AG09309 (cell line): ENCODE measurements at places on chromosomes 5 and 9.

DNA sequence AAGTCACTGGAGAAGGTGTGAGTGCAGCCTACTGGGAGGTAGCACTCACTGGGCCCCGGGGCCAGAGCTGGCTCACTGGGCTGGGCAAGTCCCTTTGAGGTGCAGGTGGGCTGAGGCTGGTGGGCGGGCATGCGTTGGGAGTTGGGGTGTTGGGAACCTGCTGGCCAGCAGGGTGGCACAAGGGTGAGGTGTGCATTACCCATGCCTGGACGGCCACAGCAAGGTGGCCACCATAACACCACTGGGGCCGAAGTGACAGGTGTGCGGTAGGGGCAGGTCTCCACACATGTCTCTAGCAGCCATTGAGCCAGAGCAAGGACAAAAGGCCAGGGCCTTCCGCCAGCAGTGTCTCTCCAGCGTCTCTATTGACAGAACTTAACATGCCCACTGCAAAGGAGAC lies 22.6 kb downstream of the PRRT1B start:
- DNase-seq = no peak

DNA sequence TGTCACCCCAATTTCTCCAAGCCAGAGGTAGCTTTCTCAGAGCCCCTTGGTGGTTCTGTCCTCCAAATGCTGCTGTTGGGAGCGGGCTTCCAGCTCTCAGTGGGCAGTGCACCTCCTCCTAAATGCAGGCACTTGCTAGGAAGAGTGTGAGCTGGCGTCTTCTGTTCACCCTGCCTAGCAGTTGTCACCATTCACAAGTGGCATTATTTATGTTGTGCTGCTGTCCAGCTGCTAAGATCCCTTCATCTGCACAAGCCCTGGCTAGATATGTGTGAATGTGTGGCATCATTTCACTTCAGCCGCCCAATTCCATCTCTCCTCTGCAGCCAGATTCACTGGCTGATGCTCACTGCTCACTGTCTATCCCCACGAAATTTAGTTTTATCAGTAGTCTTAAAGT lies 43.7 kb downstream of the SLC36A1 start:
- DNase-seq = no peak

GRCh38 chr5:143262393-143263174 lies 140.9 kb downstream of the NR3C1 start:
- DNase-seq = peak; percentile 72

- DNase-seq = no peak
These were observed 1.4 kb upstream of the ANKRD33B start for GRCh38 chr5:10562201-10563109.

GRCh38 chr5:26024774-26025173 lies 1013.6 kb downstream of the CDH9 start:
- no peak for DNase-seq

GRCh38 chr5:175870820-175871447 lies 444 bp upstream of the CPLX2 start:
- DNase-seq = no peak

- no peak for DNase-seq
These were observed 197.1 kb upstream of the TBCA start for GRCh38 chr5:77973253-77973609.

- no peak for DNase-seq
These were observed 25.8 kb downstream of the DBH start for GRCh38 chr9:133661846-133662540.

DNA sequence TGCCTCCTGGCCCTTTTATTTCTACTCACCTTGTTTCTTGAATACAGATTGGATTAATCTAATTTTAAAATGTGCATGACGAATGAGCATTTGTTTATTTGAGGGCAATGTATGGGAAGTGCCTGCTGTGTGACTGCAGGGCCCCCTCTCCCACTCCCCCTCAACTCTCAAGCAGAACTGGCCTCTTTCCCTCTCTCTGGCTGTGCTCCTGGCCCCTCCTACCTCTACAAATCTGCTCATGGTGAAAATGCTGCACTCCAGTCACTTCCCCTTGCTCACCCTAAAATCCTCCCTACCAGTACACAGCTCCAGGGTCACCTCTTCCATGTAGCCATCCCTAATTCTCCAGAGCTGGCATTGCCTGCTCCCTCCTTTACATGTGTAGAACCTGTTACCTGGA lies 17.2 kb upstream of the NDST1 start:
- no peak for DNase-seq

- DNase-seq = peak; percentile 54
These were observed 40.3 kb downstream of the NUP188 start for GRCh38 chr9:128987805-128988204.

DNA sequence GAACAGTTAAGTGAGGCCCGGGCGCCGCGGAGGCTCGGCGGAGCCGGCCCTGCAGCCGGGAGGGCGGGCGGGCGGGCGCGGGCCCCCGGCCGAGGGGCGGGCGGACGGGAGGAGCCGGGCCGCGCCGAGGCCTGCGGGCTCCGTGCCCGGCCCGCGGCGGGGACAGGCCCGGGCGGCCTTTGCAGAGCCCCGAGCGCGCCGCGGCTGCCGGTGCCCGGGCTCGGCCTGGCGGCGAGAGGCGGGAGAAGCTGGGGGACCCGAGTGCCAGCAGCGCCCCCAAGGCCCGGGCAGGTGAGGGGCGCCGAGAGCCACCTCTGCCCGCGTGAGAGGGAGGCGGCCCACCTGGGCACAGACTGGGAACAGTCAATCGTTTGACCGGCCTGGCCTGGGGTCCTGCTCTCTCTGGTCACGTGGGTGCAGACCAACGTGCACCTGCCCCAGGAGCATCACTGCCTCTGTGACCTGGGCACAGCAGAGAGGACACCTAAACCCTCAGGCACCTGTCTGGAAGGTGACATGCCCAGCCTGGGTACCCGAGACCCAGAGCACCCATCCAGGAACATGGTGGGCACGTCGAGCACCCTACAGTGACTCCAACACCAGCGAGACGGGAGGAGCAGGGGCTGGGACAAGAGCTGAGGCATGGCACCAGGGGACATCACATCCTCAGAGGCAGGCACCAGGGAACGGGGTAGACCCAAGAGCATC lies 531 bp downstream of the MVB12B start:
- no peak for DNase-seq

- DNase-seq = no peak
These were observed 9.3 kb upstream of the ZCCHC9 start for GRCh38 chr5:81292130-81292529.

GRCh38 chr5:6731465-6732237 lies 18.4 kb downstream of the TENT4A start:
- DNase-seq = no peak

- DNase-seq = no peak
These were observed 440 bp downstream of the ANXA2R start for GRCh38 chr5:43039471-43040286.

DNA sequence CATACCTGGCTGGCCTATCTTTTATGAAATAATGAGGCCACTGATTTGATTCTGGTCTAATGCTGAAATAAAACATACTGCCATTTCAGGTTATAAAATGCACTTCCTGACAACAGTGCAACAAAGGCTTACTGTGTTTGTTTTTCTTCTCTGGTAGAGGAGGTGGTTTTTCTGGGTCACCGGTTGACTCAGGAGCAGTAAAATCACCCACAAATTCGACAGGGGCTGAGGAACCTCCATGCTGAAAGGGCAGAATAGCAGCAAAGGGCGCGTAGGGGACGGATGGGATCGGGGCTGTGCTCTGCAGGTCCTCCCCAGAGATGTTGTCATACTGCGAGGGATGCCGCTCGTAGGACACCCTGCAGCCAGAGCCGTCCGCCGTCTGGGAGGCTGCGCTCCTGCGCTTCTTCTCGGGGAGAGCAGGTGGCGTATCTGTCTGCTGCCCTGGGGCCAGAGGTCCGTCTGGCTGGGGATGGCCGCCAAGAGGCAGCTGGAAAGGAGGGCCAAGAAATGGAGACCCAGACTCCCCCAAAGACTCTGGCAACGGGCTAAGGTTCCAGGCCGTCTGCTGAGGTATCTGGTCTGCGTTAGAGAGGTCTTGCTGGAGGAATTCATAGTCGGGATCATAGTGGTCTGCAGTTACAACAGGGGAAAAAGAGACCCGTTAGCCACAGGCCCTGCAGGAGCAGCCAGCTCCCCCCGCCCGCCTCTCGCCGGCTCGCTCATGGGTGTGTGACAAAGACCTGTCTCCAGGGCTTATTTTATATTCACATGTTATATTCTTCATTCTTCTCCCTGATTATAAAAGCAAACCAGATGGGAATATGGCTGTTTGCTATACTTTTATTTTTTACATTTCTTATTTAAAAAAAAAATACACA lies 80.7 kb downstream of the PRRT1B start:
- no peak for DNase-seq

DNA sequence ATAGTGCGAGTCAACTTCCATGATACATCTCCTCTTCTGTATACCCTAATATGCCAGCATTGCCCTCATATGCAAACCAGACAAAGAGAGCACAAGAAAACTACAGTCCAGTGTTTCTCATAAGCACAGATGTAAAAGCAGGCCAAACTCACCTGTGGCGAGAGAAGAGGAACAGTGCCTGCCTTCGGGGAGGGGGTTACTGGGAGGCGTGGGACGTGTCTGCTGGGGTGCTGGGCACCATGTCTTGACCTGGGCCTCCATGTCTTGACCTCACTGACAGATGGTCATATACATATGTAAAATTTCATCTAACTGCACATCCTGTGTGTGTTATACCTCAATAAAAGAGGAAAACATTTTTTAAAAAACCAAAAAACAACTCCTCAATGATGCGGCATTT lies 159.3 kb upstream of the PPP1R26 start:
- DNase-seq = no peak

- no peak for DNase-seq
These were observed 72.7 kb upstream of the IER5L start for GRCh38 chr9:129250786-129251185.

DNA sequence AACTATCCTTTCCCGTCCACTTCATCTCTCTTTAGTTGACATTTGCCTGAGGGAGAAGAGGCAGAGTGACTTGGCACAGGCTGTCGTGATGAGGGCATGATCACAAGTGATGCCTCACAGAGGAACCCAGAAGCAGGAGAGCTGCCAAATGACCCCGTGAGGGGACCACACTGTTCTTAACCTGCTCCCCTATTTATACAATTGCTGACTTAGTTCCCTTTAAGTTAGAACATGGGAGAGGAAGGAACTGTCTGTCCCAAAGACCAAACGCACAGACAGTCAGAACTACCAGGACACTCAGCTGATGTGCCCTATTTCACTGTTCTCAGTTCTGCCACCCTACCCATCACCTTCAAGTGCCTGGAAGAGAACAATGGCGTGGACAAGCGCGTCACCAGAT lies 73.7 kb downstream of the SLC1A3 start:
- no peak for DNase-seq

DNA sequence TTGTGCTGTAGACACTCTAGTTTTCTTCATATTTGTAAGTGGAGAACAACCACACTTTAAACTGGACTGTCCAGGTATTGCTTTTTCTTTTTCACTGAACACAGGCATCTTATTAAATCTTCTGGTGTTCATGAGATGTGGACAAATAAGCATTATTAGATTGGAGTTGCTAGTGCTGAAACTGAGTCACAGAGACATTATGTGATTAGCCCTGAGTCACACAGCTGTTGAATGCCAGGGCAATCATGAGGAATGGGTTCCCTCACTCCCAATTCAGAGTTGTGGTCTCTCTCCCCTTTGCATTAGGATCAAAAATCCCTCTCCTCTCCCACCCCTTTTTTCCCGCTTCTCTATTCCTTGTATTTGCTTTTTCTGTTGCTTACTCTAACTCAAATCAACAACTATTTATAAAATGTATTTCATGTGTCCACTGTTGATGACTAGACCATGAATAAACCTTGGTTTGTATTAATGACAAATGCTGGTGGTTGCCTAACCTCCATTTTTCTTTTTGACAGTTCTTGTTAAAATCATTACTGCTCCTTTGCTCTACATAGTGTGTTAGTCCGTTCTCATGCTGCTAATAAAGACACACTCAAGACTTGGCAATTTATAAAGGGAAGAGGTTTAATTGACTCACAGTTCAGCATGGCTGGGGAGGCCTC lies 738.2 kb downstream of the BRINP1 start:
- DNase-seq = no peak

- no peak for DNase-seq
These were observed 34.6 kb upstream of the JADE2 start for GRCh38 chr5:134490925-134491271.

DNA sequence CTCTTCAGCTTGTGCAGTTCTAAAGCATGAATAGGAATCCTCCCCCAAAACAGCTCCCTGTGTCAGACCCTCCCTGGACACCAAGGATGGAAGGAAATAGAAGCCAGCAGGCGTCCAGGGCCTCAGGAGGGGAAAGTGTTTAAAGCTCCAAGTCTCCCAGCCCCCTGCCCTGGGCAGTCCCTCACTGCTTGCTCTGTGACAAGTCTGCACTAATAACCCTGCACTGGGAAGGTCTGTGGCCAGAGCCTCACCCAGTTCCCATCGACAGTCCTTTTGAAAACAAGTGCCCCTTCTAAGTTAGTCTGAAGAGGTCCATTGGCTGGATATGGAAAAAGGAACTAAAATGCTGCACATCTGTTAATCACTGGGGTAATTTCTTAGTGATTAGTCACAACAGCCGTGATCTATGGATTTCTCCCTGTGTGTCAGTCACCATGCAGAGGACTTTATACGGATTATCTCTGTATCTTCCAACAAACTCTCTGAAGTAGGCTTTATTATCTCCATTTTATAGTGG lies 195.3 kb downstream of the FBXL7 start:
- DNase-seq = no peak

DNA sequence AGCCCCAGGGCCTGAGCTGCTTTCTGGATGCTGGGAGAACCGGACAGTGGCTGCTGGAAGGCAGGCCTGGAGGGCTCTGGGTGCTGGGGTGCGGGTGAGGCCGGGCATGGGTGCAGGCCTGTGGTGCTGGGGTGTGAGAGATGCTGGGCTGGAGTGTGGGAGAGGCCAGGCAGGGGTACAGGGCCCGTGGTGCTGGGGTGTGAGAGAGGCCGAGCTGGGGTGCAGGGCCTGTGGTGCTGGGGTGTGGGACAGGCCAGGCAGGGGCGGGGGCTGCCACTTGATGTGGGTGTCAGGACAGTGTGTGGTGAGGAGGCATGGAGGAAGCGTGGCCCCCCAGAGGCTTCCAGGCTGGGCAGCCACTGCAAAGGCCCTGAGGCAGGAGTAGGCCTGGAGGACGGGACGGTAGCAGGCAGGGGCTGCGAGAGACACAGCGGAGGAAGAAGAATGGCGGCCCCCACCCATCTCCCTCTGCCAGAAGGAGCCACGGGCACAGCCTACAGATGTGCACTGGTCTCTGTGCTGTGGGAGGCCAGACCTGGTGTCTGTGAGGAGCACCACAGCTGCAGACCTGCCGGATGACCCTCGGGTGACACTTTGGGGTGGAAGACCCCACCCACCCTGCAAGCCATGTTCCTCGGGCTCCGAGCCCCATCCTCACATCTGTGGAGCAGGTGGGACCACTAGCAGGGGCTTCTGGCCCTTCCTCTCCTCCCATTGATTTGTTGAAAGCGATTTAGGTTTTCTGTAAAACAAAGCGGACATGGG lies 9.3 kb downstream of the NKD2 start:
- DNase-seq = no peak

- DNase-seq = no peak
These were observed 27.3 kb downstream of the AFAP1L1 start for GRCh38 chr5:149298842-149299404.
